ENCODE measurements at places on chromosomes 6 and 20.

- peak; percentile 68 for DNase-seq
These were observed 11.5 kb upstream of the ZNF133 start for GRCh38 chr20:18276821-18277220.

DNA sequence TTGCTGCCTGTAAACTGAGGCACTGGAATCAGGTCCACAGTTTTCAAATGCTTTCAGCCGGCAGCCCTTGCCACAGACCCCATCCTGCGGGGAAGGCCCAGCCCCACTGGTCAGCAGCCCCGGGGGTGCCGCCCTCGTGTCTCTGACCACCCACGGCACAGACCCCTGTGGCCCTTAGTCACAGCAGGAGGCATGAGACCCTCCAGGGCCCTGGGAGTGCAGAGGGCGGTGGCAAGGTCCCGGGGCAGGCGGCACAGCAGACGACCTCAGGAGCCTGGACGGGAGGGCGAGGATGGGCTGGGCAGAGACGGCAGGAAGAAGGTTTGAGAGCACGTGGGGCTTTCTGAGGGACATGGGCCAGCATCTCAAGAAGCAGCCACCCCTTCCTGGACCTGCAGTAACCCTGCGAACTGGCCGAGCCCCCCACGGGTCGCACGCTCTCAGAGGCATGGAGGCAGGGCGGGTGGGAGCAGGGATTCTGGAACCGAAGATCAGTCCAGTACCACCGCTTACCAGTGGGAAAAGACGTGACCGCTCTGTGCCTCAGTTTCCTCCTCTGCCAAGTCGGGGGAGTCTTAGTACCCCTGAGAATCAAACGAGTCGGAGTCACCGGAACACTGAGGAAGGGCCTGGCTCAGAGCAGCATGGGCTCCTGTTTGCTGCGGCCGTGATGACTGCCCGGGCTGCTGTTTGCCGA is 140.7 kb downstream of the TAF4 start:
- no peak for DNase-seq

DNA sequence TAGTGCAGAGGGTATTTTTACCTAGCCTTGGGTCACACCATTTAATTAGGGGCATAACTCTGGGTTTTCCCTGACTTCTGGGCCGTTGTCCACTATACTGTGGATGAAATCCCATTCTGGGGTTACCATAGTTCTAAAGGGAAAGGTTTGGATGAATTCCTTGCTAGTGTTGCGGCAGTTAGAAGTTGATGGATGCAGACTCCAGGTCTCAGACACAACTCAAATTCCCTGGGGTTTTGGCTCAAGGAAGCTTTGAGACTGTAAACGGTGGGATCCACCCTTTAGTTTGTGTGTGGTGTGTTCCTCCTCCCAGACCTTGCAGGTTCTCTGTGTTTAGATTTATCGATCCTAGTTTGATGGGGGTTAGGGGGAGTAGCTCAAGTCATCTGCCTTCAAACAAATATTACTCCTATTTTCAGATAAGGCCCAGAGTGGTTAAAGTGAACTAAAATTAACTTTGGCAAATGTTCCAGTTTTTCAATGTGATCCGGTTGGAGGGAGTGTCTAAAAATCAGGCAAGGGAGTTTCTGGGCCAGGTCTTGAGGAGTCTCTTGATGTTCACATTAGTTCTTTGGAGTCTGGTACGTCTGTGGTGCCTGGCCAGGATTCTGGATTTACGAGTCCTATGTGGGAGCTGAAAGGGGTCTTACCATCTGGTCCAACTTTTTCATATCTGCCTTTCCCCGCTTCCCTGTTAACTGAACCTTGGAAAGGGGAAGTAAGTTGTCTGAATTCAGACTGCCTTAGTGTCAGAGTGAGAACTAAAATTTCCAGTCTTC is 1.5 kb downstream of the RALY start:
- DNase-seq, result peak; percentile 31

DNA sequence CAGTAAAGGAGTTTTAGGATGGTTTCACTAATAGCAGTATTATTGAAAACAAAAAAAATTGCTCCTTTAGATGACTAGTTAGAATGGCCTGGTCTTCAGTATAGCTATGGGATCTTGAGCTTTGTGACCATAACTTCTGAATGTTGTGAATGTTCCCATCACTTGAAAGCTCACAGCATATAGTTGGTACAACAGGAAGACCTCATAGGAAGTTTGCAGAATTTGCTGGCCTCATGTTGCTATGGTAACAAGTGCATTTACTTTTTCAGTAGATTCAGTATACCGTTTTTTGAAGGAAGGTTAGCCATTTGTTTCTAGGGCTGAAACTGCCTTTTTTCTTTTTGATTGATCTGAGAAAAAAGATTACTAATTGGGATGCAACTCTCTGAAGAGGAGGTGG is 8.3 kb downstream of the PHF3 start:
- peak; percentile 20 for DNase-seq

GRCh38 chr20:34850969-34851368 is 21.7 kb downstream of the GGT7 start:
- no peak for DNase-seq

GRCh38 chr6:56954403-56955170 is at the start of gene BEND6:
TSS of gene BEND6 (plus strand) at chr6:56955107. CDS start at chr6:56981811, 26,704 bp downstream.
- DNase-seq, result peak; percentile 88

DNA sequence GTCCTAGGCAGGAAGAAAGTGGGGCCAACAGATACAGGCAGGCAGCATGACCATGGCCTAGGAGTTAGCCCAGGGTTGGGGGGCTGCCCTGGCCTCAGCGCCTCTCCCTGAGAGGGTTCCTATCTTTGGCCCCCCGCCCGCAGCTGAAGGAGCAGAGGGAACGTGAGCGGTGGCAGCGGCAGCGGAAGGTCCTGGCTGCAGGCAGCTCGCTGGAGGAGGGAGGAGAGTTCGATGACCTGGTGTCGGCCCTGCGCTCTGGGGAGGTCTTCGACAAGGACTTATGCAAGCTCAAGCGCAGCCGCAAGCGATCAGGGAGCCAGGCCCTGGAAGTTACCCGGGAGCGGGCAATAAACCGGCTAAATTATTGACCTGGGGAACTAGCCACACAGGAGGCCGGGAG is 32.6 kb downstream of the MOCS1 start:
- no peak for DNase-seq

DNA sequence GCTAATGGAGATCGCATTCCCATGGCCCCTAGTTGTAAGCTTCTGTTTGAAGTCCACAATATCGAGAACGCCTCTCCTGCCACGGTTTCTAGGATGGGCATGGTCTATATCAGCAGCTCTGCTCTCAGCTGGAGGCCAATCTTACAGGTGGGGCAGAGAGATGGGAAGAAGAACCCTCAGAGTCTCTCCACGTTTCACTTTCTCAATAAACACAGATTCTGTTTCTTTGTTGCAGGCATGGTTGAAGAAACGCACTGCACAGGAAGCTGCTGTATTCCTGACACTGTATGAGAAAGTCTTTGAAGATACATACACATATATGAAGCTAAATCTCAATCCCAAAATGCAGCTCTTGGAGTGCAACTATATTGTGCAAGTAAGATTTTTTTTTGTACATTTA is 157.9 kb downstream of the DNAH8 start:
- DNase-seq, result no peak

DNA sequence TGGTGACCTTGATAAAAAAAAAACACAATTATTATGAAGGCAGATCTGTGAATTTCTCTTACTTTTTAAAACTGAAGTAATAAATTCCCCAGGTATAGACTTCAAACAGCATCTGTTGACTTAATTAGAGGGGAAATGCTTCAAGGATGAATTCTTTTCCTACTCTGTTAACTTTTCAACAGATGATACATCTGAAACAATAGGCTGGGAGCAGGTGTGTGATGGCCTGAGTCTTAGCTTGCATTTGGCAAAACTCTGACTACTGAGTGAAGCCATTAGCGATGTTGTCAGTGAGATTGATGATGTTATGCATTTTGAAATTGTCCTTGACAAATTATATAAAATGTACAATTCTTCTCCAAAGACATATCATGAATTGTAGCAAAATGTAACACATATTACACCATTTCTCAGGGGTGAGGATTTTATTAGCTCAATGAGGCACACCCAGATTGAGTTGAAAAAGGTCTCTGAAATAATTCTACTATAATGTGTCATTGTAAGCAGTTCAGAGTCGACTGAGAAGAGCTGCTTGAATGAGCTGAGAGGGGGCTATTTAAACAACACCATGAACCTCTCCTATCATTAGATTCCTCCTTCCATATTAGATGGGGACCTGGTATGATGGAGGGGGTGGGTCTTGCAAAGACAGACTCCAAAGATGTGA is 39.6 kb upstream of the OGFRL1 start:
- DNase-seq, result no peak

GRCh38 chr20:54351371-54352136 is 123.8 kb upstream of the DOK5 start:
- no peak for DNase-seq

DNA sequence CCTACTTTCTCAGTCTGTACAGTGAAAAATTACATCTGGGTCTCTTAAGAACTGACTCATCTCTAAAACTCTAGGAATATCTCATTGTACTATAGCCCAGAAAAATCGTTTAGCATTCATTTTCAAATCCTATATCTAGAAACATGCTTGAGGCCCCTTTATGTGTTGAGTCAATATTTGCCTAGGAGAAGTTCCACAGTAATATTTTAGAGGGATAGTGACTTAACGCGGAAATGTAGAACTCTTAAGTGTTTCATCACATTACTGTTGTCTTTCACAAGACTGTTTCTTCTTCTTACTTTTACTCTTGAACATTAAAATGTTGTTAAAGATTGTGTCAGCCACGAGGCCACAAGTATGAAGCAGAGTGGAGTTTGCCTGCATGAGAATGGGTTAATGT is 23.0 kb upstream of the MYLIP start:
- no peak for DNase-seq

DNA sequence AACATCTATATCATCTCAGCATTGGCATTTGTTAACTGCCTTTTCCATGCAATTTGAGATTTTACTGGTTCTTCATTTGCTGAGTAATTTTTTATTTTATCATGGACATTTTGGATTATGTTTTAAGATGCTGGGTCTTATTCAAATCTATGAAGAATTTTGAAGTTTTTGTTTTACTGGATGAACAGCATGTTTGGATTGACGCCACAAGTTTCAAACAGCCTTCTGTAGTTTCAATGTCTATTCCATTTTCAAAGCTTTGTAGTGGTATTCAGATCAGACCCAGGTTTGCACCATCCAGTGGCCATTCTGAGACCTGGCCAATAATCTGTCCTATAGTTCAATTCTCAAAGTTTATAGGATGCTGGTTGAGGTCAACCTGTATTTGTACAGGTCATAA is 148.4 kb upstream of the STMND1 start:
- DNase-seq, result no peak

DNA sequence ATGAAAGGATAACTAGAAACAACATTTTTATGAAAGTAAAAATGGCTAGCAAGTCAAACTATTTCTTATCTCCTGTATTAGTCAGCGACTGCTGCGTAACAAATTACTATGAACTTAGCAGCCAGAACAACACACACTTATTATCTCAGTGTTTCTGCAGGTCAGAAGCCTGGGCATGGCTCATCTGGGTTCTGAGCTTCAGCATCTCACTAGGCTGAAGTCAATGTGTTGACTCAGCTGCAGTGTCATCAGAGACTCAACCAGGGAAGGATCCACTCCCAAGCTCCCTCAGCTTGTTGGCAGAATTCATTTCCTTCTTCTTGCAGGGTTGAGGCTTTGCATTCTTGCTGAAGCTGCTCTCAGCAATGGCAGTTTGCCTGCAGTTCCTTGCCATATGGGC is 33.2 kb upstream of the IGF2R start:
- DNase-seq, result peak; percentile 47

DNA sequence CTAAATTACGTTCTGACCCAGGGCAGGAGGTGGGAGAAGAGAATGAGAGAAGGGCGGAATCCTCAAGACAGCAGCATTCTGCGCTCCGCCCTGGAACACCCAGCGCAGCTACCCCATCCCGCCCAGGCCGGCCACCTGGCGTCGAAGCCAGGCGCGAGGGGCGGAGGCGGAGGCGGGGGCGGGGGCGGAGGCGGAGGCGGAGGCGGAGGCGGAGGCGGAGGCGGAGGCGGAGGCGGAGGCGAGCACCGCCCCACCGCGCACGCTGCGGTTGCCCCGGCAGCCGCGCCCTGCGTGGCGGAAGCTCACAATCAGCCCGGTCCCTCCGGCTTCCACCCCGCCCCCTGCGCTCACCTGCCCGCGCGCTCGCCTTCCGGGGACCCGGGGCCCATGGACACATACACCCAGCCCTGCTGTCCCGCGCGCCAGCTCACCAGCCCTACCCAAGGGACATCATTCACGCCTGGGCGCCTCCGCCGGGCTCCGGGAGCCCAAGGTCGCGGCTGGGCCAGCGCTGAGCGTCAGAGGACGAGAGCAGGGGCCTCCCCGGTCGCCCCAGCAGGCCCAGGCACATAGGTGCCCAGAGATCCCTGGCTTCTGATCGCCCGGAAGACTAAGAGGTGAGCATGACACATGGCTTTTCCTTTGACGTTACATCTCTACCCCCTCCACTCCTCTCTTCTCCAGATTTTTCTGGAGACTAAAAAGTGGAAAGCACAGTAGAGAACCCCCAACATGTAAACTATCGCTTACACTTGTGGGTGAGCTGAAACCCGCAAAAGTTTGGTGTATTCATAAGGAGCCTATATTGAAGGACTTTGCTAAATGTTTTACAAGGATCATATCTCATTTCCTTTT is at the start of gene ANKEF1:
Gene ANKEF1 (plus strand): TSS at position 271 of the 855 bp plus-strand sequence. CDS start 3,315 bp downstream, outside the sequence.
- peak; percentile 49 for DNase-seq

- no peak for DNase-seq
These were observed 405.7 kb downstream of the LMBRD1 start for GRCh38 chr6:69391106-69391505.

GRCh38 chr6:15682965-15683822 is 20.4 kb upstream of the DTNBP1 start:
- DNase-seq, result no peak

DNA sequence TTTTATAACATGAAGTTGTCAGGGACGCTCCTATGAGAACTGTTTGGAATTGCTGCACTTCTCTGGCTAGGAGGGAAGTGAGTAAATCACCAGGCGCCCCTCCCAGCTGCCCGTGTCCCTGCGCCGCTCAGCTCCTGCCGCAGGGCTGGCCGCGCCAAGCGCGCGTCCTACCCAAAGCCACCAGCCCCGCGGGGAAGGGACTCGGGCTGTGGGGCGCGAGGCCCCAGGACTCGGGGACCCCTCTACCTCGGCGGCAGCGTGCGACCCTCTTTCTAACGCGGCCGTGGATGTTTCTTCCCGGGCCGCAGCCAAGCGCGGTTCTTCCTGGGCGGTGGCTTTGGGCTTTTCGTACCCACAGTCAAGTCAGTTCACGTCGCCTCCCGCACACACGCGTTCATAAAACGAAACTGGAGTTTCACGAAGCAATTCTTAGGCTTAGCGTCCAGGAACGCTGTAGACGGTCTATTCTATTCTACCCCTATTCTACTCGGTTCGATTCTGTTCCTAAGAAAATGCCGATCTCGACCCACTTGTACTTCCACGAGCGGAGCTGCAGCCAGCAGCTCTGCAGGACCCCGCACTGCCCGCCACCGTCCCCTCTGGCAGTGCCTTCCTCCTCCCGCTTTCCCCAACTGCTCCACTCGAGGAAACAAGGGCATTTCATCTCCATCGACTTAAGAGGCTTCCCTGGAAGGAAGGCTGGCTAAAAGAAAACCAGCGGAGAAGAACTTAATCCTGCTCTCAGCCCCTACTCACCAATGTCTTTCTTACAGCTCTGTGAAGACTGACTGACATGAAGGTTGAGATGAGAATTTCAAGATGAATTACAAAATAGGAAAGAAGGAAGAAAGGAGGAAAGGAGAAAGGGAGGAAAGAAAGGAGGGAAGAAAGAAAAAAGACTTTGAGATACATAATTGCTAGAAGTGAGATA is 15.4 kb downstream of the FOXC1 start:
- DNase-seq, result peak; percentile 72

All from EH (cell line).